MCF 10A (cell line): ENCODE measurements at places on chromosomes 4 and X. TPM values are rescaled to one million over a fixed set of nuclear protein-coding genes. Genes with fewer than 3 reads are reported as not detected.

- H3K4me1 ChIP-seq, result peaks cover 15% of the 10 kb centered on the region
- peaks cover 20% of the 10 kb centered on the region for H3K36me3 ChIP-seq
- no peak overlapping the region for H3K27ac ChIP-seq
- no peak for DNase-seq
- no peaks in the 10 kb centered on the region for H3K27me3 ChIP-seq
Observed at GRCh38 chr4:89119166-89119565, 7.8 kb downstream of the TIGD2 start.

DNA sequence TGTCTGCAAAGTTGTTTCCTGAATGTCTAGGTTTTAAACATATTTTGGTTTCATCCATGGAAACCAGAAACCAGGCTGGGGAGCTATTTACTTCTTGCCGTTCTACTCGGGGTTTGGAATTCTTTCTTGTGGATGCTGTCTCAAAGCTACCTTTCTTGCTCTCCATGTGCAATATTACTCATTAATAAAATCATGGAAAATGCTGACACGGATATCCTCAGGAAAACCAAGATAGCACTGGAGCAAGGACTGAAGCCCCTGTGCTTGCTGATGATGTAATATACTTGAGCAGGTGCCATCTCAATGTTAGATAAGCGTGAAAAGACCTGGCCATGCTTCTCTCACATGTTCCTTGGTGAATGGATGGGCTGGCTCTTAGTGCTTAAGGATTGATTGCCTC is 41.5 kb upstream of the HPF1 start:
- H3K27me3 ChIP-seq, result no peaks in the 10 kb centered on the region
- H3K27ac ChIP-seq, result no peak overlapping the region
- peaks cover 9% of the 10 kb centered on the region for H3K4me1 ChIP-seq
- DNase-seq, result no peak
- H3K4me3 ChIP-seq, result no peak overlapping the region

DNA sequence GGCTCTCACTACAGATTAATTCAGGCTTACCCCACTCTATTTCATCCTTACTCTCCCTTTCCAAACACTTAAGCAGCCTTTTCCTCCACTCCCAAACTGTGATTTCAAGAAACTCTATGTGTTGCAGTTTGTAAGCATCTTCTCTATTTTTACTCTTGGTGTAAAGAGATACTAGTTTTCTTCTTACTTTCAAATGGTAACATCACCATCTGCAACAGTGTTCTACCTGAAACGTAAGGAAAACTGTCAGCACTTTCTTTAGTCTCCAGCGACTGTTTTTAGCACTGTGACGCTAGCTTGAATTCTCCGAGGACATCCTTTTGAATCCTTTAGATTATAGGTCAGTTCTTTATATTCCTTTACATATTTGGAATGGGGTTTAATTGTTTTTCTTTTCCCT is 335.2 kb downstream of the PDGFC start:
- no peak for DNase-seq
- H3K27me3 ChIP-seq, result no peaks in the 10 kb centered on the region
- H3K36me3 ChIP-seq, result no peaks in the 10 kb centered on the region
- H3K4me1 ChIP-seq, result peaks cover 9% of the 10 kb centered on the region

- no peak overlapping the region for H3K27ac ChIP-seq
- H3K4me3 ChIP-seq, result no peak overlapping the region
- H3K27me3 ChIP-seq, result no peaks in the 10 kb centered on the region
- no peaks in the 10 kb centered on the region for H3K36me3 ChIP-seq
- no peaks in the 10 kb centered on the region for H3K4me1 ChIP-seq
- peak; percentile 55 for DNase-seq
Observed at GRCh38 chr4:6087669-6088341, 69.6 kb upstream of the C4orf50 start.

GRCh38 chr4:24734511-24734910 is 60.9 kb upstream of the SOD3 start:
- no peak for DNase-seq
- H3K27ac ChIP-seq, result no peak overlapping the region
- no peaks in the 10 kb centered on the region for H3K36me3 ChIP-seq

GRCh38 chr4:8579526-8580320 is 469 bp upstream of the GPR78 start:
- DNase-seq, result no peak
- H3K4me3 ChIP-seq, result no peak overlapping the region
- H3K4me1 ChIP-seq, result no peaks in the 10 kb centered on the region
- no peak overlapping the region for H3K27ac ChIP-seq
- peaks cover 56% of the 10 kb centered on the region for H3K27me3 ChIP-seq

- peaks cover 45% of the 10 kb centered on the region for H3K36me3 ChIP-seq
- H3K4me3 ChIP-seq, result no peak overlapping the region
- peaks cover 21% of the 10 kb centered on the region for H3K27me3 ChIP-seq
- H3K4me1 ChIP-seq, result no peaks in the 10 kb centered on the region
- no peak overlapping the region for H3K27ac ChIP-seq
- no peak for DNase-seq
Observed at GRCh38 chrX:40058719-40059118, 39.0 kb downstream of the BCOR start.

DNA sequence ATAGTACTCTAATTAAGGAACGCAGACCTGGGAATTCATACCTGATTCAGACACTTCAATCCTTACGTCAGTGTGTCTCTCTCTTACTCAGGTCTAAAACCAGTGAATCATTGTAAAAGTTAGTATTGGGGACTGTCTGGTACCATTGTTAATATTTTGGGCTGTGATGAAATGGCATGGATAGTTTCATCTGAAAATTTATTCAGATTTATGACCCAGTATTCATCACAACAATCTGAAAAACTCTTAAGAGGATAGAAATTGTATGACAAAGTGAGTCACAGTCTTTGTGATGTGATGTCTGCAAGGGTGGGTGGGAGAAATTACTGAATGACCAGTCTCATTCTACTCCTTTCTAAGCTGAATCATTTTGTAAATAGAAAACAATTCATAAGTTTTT is 10.3 kb downstream of the FGF2 start:
- no peak for DNase-seq
- H3K36me3 ChIP-seq, result peaks cover 27% of the 10 kb centered on the region
- no peak overlapping the region for H3K4me3 ChIP-seq
- peaks cover 16% of the 10 kb centered on the region for H3K4me1 ChIP-seq
- H3K27me3 ChIP-seq, result no peaks in the 10 kb centered on the region

GRCh38 chrX:53882331-53882730 is 161.9 kb downstream of the PHF8 start:
- no peaks in the 10 kb centered on the region for H3K4me1 ChIP-seq
- DNase-seq, result peak; percentile 27
- H3K27me3 ChIP-seq, result peaks cover 79% of the 10 kb centered on the region
- H3K27ac ChIP-seq, result no peak overlapping the region
- H3K36me3 ChIP-seq, result peaks cover 6% of the 10 kb centered on the region

DNA sequence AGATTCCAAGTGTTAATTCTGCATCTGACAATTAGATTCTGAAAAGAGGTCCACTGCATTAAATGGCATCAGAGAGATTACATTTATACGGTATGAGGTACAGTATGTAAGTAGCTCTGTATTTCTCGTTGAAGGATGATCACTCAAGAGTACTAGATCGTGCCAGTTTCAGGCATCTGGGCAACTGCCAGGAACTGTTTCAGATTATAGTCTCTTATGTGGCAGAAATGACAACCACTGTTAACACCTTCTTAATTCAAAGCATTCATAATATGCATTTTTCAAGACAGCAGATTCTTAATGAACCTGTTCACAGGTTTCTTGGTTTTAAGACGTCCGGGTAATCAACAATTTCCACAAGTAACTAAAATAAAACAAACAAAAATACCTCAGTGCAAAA is 1.6 kb downstream of the ANKRD50 start:
- peaks cover 29% of the 10 kb centered on the region for H3K4me1 ChIP-seq
- H3K27ac ChIP-seq, result no peak overlapping the region
- no peak overlapping the region for H3K4me3 ChIP-seq

ARSJ gene
- total RNA-seq, result 36.2 and 50.7 TPM in 2 replicates

JADE3 gene
- 7.8 and 9.4 TPM in 2 replicates for total RNA-seq

ETDB gene
- not detected in 2 replicates for total RNA-seq

TCEAL2 gene
- total RNA-seq, result not detected in 2 replicates

LRIT3 gene
- total RNA-seq, result 0.22 and 0.35 TPM in 2 replicates
